ENCODE measurements at places on chromosomes 5 and 9.

- DNase-seq, result no peak
Measured at GRCh38 chr9:101326035-101326434, 58.8 kb downstream of the BAAT start.

DNA sequence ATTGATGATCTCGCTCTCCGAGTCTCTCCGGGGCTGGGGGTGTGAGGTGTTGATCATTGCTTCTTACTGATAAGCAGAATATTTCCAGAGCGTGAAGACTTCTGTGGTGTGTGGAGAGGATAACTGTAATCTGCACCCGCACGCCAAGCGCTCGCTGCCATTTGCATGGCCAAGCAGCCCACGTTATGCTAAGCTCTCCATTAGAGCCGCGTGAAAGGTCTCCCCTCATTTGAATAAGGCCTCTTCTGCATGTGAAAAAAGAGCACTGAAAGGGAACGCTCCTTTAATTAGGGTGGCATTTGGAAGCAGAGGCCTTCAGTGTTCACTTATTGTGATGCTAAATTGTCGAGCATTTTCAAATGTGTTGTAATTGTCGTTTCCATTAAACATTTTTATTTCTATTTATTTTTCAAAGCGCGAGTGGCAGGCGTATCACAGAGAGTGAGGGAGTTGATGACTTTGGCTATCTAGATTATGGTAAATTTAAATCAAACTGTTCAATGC is 163.6 kb upstream of the IRX2 start:
- DNase-seq, result no peak

DNA sequence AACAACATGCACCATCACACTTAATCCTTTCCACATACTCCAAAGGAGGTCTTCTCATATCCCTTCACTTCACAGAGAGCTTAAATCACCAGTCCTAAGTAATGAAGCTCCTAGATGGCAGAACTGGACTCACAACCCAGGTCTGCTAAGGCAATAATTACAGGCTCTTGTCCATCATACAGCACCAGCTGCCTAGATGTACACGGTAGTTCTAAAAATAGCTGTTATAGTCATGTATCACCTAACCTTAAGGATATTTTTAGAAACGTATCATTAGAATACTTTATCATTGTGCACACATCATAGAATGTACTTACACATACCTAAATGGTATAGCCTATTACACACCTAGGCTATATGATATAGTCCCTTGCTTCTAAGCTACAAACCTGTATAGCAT is 644.6 kb upstream of the RGMB start:
- DNase-seq, result no peak

DNA sequence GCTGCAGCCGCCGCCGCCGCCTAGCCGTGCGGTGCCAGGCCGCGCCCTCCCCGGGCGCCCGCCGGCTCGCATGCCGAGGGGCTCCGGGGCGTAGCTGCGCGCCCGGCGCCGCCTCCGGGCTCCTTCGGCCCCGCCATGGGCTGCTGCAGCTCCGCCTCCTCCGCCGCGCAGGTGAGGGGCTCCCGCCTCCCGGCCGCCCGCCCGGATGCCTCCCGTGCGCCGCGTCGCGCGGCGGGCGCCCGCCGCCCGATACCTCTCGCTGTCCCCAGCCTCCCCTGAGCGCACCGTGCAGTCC is 230 bp downstream of the SLC44A1 start:
- DNase-seq, result no peak

DNA sequence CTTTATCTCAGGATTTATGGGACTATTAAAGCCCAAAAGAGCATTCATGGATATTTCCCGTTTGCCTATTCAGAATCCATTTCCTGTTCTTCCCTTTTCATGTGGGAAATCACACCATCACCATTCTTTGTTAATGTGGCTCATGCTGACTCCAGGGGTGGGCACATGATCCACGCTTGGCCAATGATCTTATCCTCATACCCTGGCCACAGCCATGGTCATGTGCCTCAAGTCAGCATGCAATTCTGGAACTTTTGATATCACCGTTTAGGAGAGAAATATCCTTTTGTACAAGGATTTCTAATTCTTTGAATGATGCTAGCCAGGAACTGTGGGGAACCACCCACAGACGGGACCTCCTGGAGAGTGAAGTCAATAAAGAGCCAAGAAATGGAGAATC is 272.2 kb downstream of the PRELID2 start:
- no peak for DNase-seq

GRCh38 chr5:443239-444151 is 519 bp downstream of the EXOC3 start:
- DNase-seq, result no peak

DNA sequence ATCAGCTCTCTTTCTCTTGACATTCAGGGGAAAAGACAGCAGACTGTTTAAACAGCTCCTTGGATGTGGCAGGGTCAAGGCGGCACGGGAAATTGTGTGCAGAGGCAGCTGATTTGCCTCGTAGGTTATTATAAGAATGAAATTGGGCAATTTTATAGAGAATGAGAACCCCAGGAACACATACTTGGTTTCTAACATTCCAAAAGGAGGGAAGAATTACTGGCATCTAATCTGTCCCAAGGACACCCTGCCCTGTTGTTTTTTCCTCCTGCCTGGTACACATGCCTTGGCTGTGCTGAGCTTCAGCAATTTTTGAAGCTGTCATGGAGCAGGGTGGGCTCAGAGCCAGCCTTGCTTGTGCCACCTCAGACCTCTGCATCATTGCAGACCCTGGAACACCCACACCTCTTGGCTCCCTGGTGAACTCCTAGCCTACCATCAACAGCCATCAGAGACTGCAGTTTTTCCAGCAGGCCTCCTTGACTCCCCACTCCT is 143.6 kb downstream of the BOD1 start:
- no peak for DNase-seq

DNA sequence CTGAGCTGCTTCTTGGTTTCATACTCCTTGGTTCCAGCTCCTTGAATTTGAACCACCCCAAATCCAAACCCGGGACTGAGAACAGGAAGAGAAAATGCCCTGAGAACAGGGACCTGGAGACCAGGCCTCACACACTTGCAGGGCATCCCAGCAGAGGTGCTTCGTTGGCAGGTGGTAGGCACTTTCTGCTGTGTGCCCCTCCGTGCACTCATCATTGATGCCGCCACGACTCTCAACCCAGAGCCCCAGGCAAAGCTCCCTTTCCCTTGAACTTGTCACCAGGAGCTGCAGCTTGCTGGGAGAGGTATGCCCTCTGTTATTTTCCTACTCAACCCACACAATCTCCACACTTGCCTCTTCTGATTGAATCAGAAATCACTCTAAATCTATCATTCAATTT is 217.8 kb upstream of the IRX1 start:
- no peak for DNase-seq

GRCh38 chr5:39598661-39599248 is 174.0 kb upstream of the DAB2 start:
- no peak for DNase-seq

DNA sequence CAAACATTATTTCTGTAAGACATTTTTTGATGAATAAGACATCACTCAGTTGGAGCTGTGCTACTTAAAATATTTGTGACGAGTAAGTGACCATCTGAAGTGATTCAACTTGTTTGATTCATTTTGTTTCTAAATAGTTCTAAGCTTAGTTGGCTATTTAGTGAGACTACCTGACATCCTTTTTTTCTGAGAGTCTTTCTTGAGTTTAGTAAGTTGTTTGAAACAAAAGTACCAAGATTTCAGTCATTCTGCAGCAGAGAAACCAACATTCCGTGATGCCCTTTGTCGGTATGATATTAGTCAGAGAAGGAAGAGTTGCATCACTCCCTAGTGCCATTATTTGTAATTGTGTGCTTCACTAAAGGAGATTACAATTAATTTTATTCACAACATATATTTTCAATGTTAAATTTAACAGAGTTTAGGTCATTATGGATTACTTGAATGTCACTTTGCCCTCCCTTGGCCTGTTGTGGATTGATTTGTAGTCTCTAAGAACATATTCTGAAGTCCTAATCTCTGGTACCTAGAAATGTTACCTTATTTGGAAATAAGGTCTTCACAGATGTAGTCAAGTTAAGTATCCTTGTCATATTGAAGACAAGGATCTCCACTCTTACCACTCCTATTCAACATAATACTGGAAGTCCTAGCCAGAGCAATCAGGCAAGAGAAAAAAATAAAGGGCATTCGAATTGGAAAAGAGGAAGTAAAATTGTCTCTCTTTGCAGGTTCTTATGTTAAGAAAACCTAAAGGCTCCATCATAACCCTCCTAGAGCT is 212.2 kb downstream of the PCSK1 start:
- DNase-seq, result no peak

GRCh38 chr5:112757468-112758208 is 20.0 kb downstream of the APC start:
- DNase-seq, result no peak

GRCh38 chr9:117542021-117542420 is 127.2 kb upstream of the ASTN2 start:
- no peak for DNase-seq

DNA sequence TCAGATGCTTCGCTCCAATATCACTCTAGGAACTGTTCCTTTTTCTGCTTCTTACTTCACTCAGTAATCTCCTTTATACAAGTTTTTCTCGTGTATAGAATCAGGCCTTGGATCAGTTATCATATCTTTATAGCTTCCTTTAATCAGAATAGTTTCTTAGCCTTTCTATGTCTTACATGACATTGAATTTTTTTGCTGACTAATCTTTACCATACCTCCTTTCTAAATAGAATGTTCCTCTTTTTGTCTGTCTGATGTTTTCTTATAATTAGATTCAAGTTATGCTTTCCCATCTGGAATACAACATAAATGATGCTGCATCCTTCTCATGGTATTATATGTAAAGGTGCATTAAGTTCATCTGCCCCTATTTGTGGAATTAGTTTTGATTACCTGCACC is 40.2 kb upstream of the TYRP1 start:
- DNase-seq, result no peak

DNA sequence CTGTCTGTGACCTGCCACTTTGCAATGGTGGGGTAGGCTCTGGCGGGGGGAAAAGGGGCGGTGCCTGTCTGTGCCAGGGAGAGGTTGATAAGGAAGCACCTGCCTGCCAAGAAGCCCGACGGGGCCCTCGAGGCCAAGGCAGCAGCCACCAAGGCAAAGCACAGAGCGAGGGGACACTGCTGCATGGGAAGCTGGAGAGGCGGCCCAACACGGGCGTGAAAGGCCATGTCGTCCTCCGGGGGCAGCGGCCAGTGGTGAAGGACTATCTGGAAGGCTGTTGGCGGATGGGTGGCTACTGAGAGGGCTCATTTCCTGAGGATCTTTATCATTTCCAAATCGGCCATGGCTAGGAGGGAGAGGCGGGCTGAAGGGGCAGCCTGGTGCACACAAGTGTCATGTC is 66.4 kb downstream of the OTULIN start:
- DNase-seq, result no peak

DNA sequence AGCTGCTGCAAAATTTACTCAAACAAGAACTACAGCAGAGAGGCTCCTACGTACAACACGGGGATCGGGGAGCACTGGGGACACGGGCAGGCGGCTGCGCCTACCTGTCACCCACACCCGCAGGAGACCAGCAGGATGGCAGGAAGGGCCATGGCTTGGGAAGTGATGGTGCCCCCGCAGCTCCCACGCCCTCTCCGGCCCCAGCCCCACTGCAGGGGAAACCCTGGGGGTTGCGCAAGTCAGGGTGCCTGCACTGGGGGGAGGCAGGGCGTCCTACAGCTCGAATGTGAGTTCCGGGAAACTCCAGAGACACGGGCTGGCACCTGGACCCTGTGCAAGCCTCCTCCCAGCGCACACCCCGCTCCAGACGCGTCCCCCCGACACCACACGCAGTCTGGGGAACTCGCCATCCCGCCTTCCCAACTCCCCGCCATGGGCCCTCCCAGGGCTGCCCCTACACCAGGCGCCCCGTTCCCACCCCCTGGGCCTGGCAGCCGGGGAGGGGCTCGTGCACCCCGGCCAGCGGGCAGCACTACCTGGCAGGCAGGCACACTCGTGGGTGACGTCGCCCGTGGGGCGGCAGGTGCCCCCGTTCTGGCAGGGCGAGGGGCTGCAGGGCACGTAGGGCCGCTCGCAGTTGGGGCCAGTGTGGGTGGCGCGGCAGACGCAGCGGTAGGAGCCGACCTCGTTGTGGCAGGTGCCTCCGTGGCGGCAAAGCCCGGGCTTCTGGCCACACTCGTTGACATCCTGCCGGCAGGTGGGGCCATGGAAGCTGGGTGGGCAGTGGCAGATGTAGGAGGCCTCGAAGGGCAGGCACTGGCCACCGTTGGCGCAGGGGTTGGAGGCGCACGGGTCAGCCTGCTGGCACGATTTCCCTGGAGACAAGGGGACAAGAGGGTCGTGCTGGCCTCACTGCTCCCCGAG is 23.3 kb downstream of the NOTCH1 start:
- DNase-seq, result no peak

DNA sequence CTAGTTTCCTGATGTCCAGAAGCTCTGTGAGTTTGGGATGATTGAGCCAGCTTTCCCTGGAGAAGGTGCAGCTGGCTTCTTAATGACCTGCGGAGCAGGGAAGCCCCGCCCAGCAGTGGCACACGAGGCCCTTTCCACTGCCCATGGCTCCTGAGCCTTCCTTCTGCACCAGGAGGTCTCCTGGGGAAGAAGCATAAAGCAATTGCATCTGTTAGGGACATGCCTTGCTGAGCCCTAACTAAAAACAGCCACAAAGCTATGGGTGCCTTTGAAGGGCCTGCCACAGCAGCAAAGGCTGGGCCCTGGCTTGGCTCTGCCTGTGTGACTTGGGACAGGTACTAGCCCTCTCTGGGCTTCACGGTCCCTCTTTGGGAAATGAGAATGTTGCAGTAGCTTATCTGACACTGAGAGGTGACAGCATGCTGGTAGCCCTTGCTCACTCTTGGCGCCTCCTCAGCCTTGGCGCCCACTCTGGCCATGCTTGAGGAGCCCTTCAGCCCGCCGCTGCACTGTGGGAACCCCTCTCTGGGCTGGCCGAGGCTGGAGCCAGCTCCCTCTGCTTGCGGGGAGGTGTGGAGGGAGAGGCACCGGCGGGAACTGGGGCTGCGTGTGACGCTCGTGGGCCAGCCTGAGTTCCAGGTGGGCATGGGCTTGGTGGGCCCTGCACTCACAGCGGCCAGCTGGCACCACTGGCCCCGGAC is 218.4 kb downstream of the FSTL4 start:
- no peak for DNase-seq

DNA sequence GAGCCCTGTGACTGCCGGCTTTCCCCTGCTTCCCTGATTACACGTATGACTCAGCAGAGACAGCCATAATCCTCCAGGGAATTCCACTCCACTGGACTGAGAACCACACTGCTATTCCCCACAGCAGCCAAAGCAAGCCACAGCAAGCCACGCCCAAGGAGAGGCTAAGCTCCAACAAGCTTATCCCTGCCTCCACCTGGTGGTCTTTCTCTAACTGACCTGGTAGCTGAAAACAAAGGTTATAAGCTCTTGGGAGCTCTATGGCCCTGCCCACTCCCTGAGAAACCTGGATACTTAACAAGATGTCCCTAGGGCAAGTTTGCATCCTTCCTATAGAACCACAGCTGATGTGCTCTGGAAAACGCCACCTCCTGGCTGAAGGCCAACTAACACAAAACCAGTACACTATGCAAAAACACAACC is 613.7 kb upstream of the CDH18 start:
- DNase-seq, result no peak

DNA sequence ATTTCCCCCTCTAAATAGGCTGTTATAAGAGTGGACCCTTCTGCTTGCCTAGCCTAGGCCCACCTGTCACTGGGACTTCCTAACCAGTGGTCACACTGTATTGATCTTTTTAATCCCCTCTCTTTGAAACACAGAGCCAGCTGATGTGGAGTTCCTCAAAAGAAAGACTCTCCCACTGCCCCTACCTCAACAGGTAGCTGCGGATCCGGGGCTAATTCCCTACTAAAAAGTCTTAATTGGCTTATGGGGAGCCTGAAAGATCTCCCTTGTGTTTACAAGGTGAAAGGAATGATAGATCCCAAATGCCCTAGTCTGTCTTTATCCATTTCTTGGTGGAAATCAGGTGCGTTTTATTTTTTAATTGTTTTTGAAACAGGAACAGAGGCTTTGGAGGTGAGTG is 2.0 kb downstream of the NEUROG1 start:
- DNase-seq, result no peak

All from naive thymus-derived CD8-positive, alpha-beta T cell (primary cell).